H9 (cell line): ENCODE measurements at places on chromosomes 4 and X. TPM values are rescaled to one million over a fixed set of nuclear protein-coding genes. Genes with fewer than 3 reads are reported as not detected.
A peak's percentile ranks its signal among the peaks of the same experiment; 100 is the strongest.

The MAGEA2 gene
- total RNA-seq, result 0.13 and 0.22 TPM in 2 replicates

The MAMLD1 gene
- total RNA-seq, result 0.48 and 0.53 TPM in 2 replicates

The MAP7D2 gene
- total RNA-seq, result 1.9 and 2.4 TPM in 2 replicates

The AKAP4 gene
- total RNA-seq, result not detected in 2 replicates

The KLB gene
- 0.07 TPM in 2 replicates for total RNA-seq

The UNC5C gene
- total RNA-seq, result not detected in 2 replicates

The RGN gene
- total RNA-seq, result 0.20 TPM in 1 of 2 replicates, not detected in the other

The USP17L11 gene
- not detected in 2 replicates for total RNA-seq

The GPR82 gene
- not detected in 2 replicates for total RNA-seq

DNA sequence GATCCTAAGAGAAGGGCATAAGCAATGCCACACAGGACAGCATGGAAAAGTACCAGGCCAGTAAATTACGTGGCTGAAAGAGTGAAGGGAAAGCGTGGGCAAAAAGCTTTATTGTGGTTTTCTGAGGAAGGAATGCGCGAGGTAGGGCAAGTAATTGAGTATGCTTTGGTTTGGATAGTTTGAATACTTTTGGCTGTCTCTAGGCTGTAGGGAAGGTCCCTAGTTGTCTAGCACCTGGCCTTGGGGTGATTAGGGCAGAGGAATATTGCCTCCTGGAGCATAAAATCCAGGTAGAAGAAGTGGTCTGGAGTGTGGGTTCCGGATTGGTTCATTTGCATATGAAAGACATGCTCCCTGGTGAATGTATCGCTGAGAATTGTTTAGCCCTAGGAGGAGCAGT lies 46.4 kb upstream of the NALF2 start:
- DNase-seq, result no peak

DNA sequence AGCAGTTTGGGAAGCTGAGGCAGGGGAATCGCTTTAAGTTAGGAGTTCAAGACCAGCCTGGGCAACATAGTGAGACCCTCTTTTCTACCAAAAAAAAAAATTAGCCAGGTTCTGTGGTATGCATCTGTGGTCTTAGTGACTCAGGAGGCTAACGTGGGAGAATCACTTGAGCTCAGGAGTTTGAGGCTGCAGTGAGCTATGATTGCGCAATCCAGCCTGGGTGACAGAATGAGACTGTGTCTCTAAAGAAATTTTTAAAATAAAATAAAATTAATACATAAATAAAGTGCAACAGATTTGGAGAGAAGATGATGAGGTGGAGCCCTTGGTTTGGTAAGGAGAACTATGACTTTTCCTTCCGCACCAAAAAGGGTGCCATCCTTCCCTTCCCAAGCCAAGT lies 436.9 kb downstream of the NLGN4X start:
- no peak for DNase-seq

GRCh38 chr4:140704964-140705363 lies 51.2 kb downstream of the TBC1D9 start:
- no peak for DNase-seq

GRCh38 chrX:107324493-107325310 lies 118.3 kb downstream of the DNAAF6 start:
- peak; percentile 95 for DNase-seq

DNA sequence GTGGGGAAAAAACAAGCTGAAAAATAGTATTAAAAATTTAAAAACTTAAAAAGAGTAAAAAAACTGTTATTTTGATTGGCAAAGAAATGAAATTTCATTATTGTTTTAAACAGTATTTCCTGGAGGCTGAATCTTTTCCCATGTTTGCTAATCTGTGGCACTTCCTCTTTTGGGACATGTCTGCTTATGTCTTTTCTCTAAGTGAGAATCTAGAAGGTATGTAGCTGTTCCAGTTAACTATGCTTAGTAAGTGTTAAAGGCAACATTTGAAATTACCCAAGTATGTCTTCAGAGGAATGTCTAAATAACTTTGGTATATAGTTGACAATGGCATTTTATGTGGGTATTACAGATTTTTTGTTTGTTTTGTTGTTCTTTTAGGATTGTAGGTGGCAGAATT lies 81.6 kb upstream of the TBC1D9 start:
- DNase-seq, result no peak

- no peak for DNase-seq
Observed at GRCh38 chr4:14646831-14647230, 355.4 kb upstream of the CPEB2 start.

DNA sequence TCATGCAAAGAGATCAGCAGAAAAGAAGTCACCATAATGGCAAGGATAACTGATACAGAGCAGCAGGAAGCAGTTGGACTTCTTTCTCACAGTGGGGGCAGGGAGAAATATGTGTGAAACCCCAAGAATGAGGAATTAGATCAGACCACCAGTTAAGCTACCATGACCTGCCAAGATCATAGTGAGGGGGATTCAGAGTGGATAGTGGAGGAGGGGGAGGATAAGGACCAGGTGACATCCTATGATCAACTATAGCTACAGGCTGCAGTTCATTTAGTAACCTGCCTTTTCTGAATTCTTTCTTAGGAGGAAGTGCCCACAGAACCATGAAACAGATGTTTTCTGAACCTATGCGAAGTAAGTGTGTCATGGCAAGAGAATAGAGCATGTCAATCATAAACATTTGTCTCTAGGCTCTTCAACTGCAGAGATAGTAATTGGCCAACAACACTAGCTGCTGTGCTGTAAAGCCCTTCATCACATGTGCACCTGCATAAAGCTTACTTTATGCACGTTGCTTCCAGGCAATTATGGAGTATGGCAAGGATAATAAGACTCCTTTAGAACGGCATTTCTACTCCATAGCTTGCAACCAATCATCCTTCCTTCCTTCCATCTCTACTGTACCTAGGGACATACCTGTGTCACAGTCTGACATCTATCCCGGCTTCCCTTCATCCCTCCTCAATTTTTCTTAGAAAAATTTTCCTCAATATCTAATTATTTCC lies 329.7 kb downstream of the EPHA5 start:
- DNase-seq, result no peak

GRCh38 chr4:84651499-84651898 lies 68.6 kb downstream of the CDS1 start:
- no peak for DNase-seq

DNA sequence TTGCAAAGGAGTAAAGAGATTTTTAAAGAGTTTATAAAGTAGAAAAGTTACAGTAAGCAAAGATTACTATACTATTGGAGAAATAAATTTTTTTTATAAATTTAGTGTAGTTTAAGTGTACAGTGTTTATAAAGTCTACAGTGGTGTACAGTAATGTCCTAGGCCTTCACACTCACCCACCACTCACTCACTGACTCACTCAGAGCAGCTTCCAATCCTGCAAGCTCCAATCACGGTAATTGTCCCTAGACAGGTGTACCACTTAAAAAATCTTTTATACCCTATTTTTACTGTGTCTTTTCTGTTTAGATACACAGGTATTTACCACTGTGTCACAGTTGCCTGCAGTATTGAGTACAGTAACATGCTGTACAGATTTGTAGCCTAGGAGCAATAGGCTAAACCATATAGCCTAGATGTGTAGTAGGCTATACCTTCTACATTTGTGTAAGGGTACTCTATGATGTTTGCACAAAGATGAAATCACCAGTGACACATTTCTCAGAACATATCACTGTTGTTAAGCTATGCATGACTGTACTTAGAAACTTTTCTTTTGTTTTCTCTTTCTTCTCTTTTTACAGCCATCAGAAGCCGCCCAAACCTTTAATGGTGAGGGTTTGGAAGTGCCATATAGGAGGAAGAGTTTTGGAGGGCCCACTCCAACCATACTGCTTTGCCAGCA lies 11.8 kb upstream of the SH3RF1 start:
- no peak for DNase-seq

- peak; percentile 76 for DNase-seq
Observed at GRCh38 chrX:132412208-132412607, 76.6 kb downstream of the MBNL3 start.
